Testis (tissue), 5 donors: ENCODE measurements at places on chromosomes 16 and 17.

- DNase-seq = no peak
Measured at GRCh38 chr17:55433629-55434422, 12.2 kb upstream of the MMD start.

DNA sequence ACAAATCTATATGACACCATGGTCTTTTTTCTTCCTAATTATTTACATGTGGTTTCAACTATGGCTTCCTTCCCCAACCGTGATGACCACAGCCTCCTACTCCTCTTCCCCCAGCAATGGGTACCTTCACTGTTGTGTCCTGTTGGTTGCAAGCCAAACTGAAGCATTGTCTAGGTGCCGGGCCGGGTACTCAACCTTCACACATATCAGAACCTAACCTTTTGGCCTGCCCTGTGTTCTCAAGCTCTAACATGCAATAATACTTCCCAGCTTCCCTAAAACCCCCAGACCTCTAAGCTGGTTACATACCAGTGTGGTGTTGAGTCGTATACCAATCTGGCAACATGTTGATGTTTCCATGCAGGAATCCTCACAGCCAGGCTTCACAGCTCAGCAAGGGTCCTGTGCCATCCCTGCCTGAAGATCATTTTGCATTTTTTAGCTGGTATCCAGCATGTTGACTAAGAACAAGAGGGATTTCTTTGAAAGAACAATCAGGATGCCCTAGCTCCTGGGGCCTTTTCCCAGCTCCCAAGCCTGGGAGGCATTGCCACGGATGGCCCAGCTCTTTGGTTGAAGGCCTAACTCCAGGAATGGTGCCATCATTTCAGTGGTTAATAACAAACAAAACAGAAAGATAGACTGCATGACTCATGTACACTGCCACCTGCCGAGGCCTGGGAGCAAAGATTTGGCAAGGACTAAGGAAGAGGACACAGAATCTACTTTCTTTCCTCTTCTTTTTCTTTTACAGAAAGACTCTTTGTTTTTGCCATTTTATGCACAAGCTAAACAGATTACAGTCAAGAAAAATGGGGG, 373.7 kb upstream of the SALL1 start:
- no peak for DNase-seq

DNA sequence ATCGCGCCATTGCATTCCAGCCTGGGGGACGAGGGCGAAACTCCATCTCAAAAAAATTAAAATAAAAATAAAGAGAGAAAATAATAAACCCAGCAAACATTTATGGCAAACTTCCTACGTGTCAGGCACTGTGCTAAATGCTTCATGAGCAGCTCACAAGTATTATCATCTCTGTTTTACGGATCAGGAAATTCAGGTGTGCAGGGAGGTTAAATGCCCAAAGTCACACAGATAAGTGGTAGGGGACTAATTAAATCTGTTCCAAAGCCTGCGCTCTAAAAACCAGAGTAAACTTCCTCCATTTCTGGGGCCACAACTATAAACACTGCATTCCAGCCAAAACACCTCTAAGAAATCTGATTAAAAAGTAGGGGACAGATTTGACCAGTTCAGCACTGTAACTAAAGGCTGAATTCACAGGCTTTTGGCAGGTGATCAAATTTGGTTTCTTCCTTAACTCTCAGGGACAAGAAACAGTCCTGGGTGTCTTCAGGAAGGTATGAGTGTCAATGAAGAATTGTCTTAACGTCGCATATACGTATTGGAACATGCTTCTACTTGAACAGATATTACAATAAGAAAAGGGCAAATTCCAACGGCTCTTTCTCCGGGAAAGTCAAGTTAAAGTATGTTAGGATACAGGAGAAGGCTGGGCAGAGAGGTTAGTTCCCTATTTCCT, 996 bp downstream of the STRADA start:
- DNase-seq = no peak

GRCh38 chr17:79938336-79939093, 97.2 kb downstream of the TBC1D16 start:
- no peak for DNase-seq

- no peak for DNase-seq
Measured at GRCh38 chr17:64599187-64599676, 62.9 kb downstream of the SMURF2 start.

DNA sequence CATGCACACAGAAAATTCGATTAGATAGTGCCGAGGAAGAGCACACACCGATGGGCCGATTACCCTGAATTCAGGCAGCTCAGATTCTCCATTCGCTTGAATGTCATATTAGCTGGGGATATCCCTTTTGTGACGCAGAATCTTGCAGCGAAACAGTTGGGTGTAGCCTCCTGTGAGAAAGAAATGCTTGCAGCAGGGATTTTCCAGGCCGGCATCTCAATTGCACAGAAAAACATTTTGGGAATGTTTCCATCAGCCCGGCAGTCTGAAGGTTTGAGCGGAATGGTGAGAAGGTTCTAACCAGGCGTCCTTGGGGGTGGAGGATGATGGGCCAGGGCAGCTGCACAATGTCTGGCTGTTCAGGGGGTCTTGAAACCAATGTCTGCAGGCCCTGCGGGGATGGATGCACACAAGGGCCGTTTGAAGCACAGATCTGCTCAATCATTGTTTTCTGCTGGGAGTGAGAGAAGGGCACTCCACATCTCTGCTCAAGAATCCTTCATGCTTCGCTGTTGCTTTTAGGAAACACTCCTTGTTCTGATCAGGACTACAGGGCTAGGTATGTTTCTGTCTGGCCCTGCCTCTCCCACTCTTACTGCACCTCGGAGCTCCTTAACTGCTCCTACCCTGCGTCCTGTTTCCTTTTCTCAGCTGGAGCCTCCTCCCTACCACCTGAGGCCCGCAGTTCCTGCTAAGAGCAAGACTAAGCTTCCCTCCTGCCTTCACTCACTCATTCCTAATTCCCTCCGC, 94.6 kb downstream of the CMIP start:
- no peak for DNase-seq

GRCh38 chr16:56936491-56936890, 4.5 kb downstream of the HERPUD1 start:
- DNase-seq = no peak

DNA sequence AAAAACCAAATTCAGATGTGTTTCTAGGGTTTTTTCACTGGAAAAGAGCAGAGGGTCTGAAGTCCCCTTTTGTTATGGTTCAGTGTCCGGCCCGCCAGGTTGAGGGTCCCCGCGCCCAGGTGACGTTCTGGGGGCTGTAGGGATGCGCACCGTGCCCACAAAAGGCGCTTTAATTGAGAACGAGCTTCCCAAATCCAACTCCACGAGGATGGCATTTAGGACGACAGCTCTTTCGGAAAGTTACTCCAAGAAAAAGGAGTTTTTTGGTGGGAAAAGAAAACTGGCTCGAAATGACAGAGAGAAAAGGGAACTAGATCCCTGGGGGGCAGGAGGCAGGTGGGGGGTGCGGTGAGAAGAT, 15.9 kb upstream of the ZFHX3 start:
- DNase-seq = no peak

GRCh38 chr17:80138856-80139426, 8.0 kb downstream of the EIF4A3 start:
- no peak for DNase-seq

DNA sequence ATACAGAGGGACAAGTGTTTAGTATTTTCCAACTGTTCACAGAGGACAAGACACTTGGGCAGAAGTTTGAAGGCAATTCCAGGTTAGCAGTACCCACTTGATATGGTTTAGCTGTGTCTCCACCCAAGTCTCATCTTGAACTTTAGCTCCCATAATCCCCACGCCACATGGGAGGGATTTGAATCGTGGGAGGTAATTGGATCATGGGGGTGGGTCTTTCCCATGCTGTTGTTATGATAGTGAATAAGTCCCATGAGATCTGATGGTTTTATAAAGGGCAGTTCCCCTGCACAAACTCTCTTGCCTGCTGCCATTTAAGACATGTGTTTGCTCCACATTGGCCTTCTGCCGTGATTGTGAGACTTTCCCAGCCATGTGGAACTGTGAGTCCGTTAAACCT, 668.9 kb downstream of the MAF start:
- peak; percentile 34 for DNase-seq

GRCh38 chr16:4987580-4988374, 29.6 kb downstream of the SEC14L5 start:
- DNase-seq = no peak

GRCh38 chr16:64290461-64290860, 831.4 kb downstream of the CDH11 start:
- no peak for DNase-seq

DNA sequence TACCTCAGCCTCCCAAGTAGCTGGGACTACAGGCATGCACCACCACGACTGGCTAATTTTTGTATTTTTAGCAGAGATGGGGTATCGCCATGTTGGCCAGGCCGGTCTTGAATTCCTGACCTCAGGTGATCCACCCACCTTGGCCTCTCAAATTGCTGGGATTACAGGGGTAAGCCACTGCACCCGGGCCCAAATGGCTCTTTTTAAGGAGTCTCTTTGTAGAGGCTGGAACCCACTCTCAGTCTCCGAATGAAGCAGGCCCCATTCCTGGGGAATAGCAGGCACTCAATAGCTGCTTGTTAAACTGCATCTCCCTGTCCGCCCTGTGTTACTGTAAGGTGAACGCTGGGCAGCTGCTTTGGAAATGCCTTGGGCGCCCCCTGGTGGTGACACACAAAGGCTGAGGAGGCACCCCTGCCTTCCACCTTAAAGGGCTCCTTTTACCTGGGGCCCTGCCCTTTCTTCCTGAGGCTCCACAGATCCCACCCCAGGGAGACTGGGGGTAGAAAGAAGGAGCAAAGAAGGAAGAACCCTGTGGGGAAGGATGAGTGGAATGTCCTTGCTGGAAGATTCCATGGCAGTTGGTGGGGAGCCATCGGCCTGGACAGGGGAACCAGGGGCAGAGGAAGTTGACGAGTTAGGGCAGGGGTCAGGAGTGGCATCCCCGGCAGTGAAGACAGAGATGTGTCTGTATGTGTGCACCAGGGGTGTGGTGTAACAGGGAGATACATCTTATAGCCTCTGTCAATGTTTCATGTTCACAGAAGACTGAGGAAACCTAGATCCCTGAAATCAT, 6.1 kb upstream of the SP2 start:
- DNase-seq = peak; percentile 95

GRCh38 chr17:15464231-15464985, 3.0 kb downstream of the CDRT4 start:
- DNase-seq = no peak

DNA sequence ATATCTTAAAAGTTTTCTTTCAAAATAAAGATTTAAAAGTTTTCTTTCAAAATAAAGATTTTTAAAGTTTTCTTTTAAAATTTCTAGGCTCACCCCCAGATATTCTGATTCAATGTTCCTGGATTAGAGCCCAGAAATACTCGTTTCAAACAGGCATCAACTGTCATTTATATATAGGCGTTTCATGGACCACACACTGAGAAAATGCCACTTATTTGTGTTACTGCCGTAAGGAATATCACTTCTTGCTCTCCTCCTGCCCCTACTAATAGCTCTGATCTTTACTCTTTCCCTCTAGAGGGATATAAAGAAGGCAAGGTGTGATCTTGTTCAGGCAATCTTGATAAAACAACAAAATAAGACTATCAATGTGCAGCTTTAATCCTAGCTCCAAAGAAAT, 1324.1 kb downstream of the CDH8 start:
- no peak for DNase-seq

GRCh38 chr17:17772231-17772630, 64.6 kb downstream of the SREBF1 start:
- DNase-seq = no peak

GRCh38 chr16:1157639-1158455, 4.9 kb downstream of the CACNA1H start:
- no peak for DNase-seq
